ENCODE measurements at places on chromosomes 13 and 19.

DNA sequence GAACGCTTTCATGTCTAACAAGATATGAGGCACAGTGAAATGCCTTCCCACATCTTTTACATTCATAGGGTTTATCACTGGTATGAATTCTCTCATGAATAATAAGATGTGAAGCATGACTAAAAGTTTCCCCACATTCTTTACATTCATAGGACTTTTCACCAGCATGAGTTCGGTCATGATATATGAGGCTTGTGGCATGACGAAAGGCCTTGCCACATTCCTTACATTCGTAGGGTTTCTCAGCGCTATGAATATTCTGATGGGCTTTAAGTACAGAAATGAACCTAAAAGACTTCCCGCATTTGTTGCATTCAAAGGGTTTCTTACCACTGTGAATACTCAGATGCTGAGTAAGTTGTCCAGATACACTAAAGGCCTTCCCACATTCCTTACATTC is 21.3 kb downstream of the ZNF607 start:
- no peak for DNase-seq

- DNase-seq: peak; percentile 13
Measured at GRCh38 chr19:3868770-3869456, at the start of gene ZFR2. Gene ZFR2, minus strand, starts transcription at chr19:3869038. Its CDS starts 21 bp downstream, at chr19:3869017.

DNA sequence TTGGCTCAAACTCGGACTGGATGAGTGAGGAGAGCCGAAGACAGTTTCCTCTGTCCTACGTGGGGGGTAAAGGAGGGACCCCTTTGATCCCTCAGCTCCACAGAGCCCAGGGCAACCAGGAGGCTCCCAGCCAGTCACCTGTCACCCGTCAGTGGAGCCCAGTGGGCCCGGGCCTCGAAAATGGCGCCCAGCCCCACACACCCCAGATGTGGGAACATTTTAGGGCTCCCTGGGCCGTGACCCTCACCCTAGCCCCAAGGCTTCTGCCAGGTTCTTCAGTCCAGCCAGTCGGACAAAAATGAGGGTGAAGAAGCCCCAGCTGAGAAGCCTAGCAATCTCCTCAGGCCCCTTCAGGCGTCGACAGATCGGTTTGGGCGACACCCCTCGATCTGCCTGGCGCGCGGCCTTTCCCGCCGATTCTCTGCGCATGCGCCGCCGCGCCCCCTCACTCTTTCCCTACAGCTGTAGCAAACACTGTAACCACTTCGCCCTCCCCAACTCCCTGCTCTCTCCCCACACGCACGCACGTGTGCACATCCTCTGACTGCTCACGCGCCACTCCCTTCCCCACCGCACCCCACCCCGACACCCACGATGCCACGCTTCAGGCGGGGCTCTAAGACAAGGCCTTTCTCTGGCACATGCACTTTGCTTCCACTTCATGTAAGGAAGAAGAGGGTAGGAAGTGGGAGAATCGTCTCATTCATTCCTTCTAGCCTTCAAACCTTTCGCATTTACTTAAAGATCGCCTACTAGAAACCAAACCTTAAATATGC is at the start of gene SLC6A16:
Gene SLC6A16 (minus strand): TSS at position 391 of the 776 bp plus-strand sequence. CDS start 13,844 bp downstream, outside the sequence.
- no peak for DNase-seq

DNA sequence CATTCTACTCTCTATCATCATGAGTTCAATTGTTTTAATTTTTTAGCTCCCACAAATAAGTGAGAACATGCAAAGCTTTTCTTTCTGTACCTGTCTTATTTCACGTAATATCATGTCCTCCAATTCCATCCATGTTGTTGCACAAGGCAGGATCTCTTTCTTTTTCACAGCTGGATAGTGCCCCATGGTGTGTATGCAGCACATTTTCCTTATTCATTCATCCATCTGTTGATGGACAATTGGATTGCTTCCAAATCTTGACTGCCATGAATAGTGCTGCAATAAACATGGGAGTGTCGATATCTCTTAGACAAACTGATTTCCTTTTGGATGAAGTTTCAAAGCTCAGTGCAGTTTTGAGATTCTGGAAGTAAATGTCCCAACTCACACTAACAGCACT is 326.9 kb downstream of the FGF9 start:
- no peak for DNase-seq

DNA sequence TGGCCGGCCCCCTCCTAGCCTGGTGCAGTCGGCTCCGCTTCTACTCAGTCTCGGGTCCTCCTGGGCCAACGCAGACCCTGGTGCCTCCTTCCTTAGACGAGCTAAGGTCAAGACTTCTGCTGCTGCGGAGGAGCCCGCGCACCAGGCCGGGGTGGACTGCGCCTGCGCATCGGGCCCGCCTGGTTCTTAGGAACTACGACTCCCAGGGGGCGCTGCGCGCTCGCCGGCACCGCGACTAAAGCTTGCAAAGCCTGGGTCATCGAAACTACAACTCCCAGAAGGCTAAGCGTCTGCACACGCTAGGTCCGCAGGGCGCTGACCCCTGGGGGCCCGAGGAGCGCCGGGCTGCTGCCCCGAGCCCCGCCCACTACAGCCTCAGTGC is at the start of gene ZNF835:
Gene ZNF835 (minus strand): TSS at position 145 of the 382 bp plus-strand sequence. CDS start 6,559 bp downstream, outside the sequence.
- DNase-seq: peak; percentile 89

- peak; percentile 87 for DNase-seq
Measured at GRCh38 chr19:12847159-12848139, 9.1 kb downstream of the MAST1 start.

- DNase-seq: no peak
Measured at GRCh38 chr19:39679791-39680168, 24.1 kb downstream of the LGALS16 start.

GRCh38 chr13:50844084-50844875 is 788 bp upstream of the DLEU7 start:
- DNase-seq: no peak
